ELR (cell line): ENCODE measurements at places on chromosomes 13 and 19.

DNA sequence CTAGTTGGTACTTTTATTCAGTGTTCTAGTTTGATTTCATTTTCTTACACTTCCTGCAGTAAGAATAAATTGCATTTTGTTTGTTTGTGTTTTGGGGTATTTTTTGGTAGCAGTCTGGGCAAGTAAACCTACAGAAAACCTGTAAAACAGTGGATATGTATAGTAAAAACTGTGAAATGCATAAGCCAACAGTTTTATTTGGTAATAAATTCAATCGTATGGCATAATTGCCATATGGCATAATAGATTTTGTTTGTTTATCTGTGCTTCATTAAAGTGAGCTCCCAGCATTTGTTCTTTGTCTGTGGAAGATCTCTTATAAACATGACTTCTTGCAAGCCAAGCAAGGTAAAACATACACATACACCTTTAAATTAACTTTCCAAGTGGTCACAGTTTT is 111.9 kb downstream of the PCDH9 start:
- DNase-seq: no peak

- no peak for DNase-seq
These were observed 9.4 kb downstream of the URAD start for GRCh38 chr13:27979001-27979643.

- peak; percentile 43 for DNase-seq
These were observed 18.2 kb downstream of the ZNF121 start for GRCh38 chr19:9565900-9566705.

GRCh38 chr13:100363285-100363711 is 225.3 kb downstream of the GGACT start:
- peak; percentile 51 for DNase-seq

GRCh38 chr13:60467098-60467497 is 70.1 kb downstream of the TDRD3 start:
- DNase-seq: no peak

DNA sequence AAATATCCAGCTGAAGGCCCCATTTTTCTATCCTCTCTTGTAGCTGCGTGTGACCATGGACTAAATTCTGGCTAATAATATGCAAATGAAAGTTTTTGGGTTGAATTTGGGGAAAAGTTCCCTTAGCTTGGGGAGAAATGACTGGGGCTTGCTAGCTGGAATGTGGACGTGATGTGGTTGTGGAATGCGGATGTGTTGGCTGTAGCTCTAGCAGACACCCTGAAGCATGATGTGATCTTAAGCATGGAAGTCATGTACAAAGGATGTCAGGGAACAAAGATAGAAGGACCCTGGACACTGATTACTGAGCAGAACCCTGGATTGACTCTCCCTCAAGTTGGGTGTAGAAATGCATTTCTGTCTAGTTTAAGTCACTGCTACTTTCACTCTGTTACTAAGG is 25.4 kb upstream of the SCEL start:
- DNase-seq: no peak
